ENCODE measurements at places on chromosomes 6 and 20.

GRCh38 chr6:160919723-160920440, 71.7 kb upstream of the MAP3K4 start:
- DNase-seq = peak; percentile 78

DNA sequence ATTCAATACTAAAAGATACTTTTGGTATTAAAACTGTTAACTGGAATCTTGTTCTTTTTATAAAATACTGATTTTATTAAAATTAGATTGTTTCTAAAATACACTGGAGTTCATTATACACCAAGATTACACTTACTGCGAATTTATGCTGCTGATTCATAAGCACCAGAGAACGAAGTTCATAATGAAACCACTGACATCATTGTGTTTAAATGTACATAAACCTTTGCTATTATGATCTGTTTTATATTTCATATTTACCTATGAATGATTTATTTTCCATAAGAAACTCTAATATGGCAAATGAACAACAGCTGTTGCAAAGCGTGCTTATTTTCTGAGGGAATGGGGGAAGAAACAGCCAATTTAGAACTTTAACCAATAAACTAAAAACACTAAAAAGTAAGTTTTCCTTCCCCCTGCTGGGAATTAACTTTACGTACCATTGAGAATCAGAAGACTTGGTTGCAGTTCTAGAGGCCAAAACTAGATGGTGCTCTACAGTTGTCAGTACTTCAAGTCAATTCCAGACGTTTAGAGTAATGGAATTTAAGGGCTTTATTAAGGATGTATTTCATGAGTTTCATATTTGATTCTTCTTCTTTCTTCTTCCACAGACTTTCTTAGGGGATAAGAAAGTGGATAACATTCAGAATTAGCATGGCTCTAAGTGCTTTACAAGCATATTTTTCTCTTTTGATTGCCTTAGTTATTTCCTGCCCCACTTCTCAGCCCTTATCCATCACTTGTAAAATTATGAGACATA, 30.8 kb upstream of the COL19A1 start:
- DNase-seq = peak; percentile 52

DNA sequence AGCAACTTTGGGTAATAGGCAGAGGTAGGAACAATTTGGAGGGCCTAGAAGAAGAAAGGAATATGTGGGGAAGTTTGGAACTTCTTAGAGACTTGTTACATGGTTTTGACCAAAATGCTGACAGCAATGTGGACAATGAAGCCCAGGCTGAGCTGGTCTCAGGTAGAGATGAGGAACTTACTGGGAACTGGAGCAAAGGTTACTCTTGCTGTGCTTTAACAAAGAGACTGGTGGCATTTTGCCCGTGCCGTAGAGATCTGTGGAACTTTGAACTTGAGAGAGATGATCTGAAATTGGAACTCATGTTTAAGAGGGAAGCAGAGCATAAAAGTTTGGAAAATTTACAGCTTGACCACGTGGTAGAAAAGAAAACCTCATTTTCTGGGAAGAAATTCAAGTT, 28.3 kb upstream of the TMEM200A start:
- DNase-seq = no peak

DNA sequence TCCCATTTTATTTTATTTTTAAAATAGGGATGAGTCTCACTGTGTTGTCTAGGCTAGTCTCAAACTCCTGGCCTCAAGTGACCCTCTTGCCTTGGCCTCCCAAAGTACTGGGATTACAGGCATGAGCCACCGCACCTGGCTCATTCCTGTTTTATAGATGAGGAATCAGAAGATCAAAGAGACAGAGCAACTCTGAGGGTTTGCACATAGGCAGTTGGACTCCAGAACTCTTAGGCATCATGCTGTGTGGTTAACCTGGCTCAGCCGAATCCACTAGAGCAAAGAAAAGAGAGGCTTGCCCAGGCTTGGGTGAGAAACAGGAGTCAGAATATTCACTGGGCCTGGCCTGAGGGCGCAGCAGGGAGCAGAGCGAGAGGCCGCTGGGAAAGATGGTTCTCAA, 9.4 kb downstream of the MYH7B start:
- DNase-seq = no peak

DNA sequence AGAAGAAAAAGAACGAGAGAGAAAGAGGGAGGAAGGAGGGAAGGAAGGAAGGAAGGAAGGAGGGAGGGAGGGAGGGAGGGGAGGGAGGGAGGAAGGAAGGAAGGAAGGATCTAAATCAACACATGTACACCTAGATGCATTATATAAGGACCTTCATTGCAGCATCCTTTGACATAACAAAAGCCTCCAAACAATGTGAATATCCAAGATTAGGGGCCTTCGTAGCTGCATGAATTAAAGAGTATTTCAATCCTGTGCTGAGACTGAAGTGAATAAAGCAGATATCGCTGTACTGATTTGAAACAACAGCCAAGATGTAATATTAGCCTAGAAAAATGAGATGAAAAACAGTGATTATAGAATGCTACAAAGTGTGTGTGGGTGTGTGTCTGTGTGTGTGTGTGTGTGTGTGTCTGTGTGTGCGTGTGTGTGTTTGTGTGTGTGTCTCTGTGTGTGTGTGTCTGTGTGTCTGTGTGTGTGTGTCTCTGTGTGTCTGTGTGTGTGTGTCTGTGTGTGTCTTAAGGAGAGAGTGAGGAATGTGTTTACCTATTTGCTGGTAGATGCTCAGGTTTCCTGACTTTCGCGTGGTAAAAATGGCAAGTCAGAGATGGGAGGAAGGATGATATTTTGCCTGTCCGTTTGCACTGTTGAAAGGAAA, 129.0 kb upstream of the PTPN1 start:
- no peak for DNase-seq

GRCh38 chr20:48603116-48603818, 224.5 kb downstream of the PREX1 start:
- DNase-seq = no peak

GRCh38 chr6:166584853-166585429, 1.5 kb downstream of the RAMACL start:
- DNase-seq = no peak

GRCh38 chr6:122069932-122070331, 329.5 kb upstream of the HSF2 start:
- DNase-seq = no peak

DNA sequence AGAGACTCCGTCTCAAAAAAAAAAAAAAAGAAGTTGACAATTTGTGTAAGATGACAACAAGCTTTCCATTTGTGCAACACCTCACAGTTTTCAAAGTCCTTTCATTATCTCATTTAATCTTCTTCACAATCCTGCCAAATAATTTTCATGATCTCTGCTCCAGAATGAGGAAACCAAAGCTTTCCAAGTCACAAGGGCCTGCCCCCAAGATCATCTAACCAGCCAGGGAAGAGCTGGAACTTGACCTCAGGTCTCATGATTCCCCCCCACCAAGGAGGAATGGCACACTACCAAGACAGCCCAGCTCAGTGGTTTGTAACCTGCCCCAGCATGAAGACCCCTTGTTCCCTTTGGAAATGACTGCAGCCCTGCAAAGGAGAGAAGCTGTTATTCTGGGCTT, 74.0 kb upstream of the PIM1 start:
- no peak for DNase-seq

DNA sequence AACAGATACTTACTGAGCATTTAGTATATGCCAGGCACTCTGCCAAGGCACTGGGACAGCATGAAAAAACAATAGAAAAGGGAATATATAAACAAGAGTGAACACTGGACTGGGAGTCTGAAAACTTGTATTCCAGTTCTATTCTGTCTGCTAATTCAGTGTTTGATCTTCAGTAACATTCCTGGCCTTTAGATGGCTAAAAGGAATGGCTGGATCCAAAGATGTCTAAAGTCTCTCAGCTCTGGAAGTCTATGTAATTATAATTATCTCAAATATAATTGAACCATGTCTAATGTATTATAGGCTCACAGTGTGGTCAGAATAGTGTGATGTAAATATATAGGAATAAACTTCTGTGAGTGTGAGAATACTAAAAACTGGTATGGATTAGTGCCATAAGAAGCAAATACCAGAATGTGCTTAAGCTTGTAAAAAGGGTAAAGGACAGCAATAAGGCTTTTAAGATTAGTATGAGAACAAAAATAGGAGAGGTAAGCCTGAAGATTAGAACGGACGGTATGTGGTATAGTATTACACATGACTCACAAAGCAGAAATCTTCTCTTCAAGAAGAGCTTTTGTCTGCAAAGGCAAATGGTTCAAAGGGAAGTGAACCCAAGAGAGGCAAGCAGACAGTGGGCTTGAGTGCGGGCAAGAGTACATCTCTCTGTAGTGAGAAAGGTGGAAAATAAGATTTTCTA, 68.5 kb downstream of the TMEM200A start:
- DNase-seq = peak; percentile 88

DNA sequence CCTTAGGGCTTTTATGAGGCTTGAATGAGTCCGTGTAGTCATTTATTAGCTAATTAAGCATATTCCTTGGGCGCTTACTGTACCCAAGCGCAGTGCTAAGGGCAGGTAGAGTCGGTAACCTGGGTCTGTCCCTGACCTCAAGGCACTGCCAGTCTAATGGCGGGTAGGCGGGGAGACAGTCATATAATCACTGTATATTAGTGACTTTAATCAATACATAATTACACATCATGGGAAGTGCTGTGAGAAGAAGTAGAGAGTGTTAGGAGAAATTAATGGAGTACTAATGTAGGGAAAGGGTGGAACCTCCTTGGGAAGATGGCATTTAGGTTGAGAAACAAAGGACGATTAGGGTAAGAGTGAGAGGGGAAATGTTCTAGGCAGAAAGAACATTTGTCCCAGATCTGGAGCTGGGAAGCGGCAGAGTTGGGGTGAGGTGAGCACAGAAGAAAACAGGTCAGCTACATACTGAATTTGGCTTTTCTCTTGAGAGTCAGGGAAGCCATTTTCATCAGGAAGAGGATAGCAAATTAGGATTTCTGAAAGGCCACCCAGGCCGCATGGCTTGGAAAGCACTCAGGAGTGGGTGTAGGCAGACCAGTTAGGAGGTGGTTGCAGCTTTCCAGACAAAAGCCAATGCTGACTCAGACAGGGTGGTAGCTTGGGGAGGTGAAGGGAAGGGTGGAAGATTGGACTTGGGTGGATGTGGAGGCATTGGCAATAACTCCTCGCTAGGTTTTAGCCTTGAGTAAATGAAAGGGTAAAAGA, 954 bp upstream of the BLCAP start:
- DNase-seq = no peak

DNA sequence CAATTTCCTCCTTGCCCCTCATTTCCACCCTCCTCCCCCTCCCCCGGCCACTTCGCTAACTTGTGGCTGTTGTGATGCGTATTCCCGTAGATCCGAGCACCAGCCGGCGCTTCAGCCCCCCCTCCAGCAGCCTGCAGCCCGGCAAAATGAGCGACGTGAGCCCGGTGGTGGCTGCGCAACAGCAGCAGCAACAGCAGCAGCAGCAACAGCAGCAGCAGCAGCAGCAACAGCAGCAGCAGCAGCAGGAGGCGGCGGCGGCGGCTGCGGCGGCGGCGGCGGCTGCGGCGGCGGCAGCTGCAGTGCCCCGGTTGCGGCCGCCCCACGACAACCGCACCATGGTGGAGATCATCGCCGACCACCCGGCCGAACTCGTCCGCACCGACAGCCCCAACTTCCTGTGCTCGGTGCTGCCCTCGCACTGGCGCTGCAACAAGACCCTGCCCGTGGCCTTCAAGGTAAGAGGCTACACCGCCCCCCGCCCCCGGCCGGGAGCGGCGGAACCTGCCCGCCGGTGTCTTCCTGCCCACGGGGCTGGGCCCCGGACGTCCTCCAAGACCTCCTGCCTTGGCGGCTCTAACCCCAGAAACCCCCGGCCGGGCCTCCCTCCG, 44.9 kb upstream of the SUPT3H start:
- no peak for DNase-seq

GRCh38 chr20:25399037-25399430, 8.4 kb upstream of the ABHD12 start:
- peak; percentile 43 for DNase-seq

DNA sequence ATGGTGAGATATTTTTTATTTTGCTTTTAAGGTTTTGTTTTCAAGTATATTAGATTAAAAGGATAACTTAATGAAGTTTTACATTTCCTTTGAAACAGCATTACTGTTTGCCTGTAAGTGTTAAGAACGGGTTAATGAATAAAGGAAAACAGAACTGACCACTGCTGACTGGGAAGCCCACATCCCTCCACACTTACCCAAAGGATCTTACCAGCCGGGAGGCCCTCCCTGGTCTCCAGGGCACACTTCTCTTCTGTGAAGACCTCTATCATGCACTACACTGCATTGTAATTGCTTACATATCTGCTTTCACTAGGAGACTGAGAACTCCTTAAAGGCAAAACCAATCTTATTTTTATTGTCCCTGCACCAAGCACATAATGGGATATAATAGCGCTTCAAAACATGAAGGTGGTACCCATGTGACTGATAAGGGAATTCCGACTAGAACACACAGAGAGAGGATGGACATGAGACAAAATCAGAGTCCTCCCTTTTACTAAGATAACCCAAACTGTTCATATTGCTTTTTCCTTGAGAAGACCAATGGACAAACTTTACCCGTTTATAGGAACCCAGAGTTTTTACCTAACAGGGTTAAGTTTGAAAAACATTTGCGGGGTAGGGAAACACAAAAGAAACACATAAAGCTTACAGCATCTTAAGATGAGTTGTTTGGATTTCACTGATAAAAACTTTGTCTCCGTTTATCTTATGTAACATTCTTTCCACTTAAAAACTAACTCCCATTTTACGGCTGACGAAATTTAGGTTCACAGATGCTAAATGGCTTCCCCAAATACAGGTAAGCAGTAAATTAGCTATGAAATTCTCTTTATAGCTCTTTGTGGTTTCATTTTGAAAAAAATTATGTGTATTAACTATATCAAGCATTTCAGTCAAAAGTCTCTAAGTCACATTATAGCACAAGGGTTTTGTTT, 8.7 kb downstream of the EZR start:
- DNase-seq = no peak

DNA sequence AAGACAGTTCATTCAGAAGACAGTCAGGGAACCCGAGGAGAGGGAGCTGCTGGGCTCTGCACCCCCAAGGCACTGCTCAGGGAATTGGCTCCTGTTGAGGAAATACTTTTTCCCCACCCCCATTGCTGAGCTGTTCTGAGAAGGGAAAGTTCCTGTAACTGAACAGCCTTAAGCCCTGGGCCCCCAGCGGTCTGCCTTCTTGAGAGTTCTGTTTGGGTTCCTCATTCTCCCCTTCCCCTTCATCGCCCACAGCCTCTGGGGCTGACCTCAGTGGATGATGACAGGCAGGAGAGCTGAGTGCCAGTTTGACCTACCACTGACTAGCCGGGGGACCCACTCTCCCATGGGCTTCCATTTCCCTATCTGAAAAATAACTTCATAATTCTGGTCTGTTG, 10.7 kb downstream of the HCK start:
- DNase-seq = no peak

DNA sequence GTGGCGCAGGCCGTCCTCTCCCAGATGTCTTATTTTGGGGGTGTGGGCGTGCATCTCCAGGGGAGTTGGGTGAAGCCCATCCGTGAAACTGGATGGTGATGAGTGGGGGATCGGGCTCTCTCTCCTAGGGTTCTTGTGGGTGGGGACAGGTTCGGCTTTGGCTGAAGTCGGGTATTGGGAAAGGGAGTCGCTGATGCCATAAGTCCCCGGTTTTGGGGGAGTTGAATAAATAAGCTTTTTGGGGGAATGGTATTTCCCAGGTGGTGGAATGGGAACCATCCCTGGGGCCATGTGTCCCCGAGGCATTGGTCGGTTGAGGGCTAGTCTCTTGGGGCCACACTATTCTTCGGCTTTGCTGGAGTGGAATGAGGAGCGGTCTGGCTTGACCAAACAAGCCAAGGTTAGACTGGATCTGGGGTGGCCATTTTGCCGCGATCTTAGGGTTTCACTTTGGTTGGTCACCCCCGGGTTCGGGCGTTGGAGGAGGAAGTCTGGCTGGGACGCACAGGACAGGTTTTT, 481 bp downstream of the ZNF133 start:
- no peak for DNase-seq

GRCh38 chr20:3603108-3603507, 60.1 kb downstream of the GFRA4 start:
- DNase-seq = no peak

- DNase-seq = no peak
Measured at GRCh38 chr20:18213002-18213401, 75.3 kb upstream of the ZNF133 start.

Measured in retinal pigment epithelial cell (primary cell).